ENCODE measurements at places on chromosomes 4 and X. TPM values are rescaled to one million over a fixed set of nuclear protein-coding genes. Genes with fewer than 3 reads are reported as not detected.

The FAT1 gene
- total RNA-seq = 359 TPM

The REELD1 gene
- total RNA-seq = not detected

The NHS gene
- total RNA-seq = 9.8 TPM

The NXF2 gene
- not detected for total RNA-seq

The VEGFC gene
- total RNA-seq = 5.0 TPM

The KIF4A gene
- total RNA-seq = 3.4 TPM

All from kidney epithelial cell (primary cell).